ENCODE measurements at places on chromosomes 6 and 20.

GRCh38 chr6:211871-212497 is 80.3 kb upstream of the DUSP22 start:
- DNase-seq: no peak

DNA sequence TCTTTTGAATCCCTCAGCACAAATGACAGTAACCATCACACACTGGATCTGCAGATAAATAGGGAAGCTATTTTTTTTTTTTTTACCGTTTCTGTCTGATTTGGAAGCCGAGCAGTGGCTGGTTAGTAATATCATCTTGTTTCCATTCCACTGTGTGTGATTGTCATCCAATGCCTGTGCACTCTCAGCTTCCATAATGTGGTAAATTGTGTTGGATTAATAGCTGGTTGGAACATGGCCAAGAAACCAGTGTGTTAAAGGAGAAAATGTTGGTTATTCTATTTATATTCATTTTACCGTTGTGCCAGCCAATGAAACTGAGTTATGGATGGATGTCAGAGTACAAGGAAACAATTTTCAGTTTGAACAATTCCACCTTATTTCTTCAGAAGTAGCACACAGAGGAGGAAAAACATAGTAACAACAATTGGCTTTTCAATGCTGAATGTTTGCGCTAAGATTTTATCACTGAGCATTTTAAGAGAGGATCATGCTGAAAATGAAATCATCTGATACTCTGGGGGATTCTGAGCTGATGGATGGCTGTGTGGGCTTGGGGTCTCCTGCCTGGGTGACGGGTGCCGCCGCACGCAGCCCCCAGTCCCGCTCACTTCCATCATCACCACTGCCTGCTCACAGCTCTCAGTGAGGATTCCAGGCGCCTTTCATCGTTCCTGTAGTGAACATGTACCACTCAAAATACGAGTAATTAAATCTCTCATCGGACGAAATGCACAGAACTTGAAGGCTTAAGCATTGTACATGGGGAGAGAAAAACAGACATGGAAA is 40.7 kb upstream of the EXOC2 start:
- no peak for DNase-seq

DNA sequence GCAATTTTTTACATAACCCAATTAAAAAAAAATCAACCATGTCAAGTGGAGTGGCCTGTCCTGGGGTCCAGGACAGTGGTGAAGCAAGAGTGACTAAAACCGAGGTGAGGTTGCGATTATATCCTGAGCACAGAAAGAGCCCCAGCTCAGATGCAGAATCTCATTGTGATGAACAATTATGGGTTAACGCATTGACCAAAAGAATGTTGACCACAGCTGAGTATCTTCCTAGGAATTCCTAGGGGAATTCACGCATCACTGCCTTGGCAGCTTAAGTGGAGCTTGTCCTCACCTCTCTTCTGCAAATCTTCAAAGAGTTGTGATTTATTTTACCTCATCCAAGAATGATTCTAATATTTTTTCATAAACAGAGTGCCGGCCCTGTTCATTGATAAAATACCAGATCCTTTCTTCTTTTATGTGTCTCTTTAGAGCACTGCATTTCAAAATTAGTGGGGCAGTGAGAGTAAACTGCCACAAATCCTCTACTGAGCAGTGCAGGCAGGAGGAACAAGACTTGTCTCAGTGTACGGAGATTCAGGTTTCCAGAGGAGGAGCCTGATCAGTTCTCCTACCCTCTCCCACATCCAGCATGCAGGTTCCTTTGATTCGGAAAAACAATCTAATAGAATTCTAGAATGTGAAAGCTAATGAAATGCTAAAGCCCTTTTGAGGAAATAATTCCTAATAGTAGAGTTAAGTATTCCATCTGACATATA is 60.1 kb upstream of the ZNF184 start:
- DNase-seq: no peak

DNA sequence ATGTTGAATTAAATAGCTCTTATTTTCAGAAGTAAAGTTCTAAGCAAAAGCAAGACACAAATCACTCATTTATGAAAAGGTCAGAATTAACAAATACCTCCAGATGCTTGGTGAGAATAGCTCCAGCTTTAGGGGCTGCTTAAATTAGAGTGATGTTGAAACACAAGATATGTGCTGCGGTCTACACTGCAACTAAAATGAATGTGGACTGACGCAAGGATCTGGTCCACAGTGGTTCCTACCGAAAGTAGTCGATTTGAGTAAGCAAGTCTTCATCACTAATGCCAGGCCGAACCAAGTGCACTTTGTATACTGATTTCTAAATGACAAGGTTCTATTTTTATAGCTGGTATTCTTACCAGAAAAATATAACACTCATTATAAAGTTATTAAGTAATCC is 96.3 kb downstream of the PRDM1 start:
- DNase-seq: no peak

DNA sequence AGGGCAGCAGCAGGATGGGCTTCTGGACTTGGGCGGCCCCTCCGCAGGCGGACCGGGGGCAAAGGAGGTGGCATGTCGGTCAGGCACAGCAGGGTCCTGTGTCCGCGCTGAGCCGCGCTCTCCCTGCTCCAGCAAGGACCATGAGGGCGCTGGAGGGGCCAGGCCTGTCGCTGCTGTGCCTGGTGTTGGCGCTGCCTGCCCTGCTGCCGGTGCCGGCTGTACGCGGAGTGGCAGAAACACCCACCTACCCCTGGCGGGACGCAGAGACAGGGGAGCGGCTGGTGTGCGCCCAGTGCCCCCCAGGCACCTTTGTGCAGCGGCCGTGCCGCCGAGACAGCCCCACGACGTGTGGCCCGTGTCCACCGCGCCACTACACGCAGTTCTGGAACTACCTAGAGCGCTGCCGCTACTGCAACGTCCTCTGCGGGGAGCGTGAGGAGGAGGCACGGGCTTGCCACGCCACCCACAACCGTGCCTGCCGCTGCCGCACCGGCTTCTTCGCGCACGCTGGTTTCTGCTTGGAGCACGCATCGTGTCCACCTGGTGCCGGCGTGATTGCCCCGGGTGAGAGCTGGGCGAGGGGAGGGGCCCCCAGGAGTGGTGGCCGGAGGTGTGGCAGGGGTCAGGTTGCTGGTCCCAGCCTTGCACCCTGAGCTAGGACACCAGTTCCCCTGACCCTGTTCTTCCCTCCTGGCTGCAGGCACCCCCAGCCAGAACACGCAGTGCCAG is at the start of gene TNFRSF6B:
Gene TNFRSF6B, plus strand, starts transcription at position 25 of the 729 bp plus-strand sequence. Its CDS starts 116 bp downstream, at position 141.
- no peak for DNase-seq

Measured in DMS79 treated with DMSO at 0.1 percent for 48 hours (cell line).